Stimulated activated CD4-positive, alpha-beta T cell treated with anti-CD3 and anti-CD28 coated beads, Interleukin-4, amount 100 ng/mL, for 4 hours (primary cell): ENCODE measurements at places on chromosomes 12 and 14.

- DNase-seq: peak; percentile 40
Measured at GRCh38 chr12:27332714-27333402, at the start of gene BMAL2. TSS of gene BMAL2 (plus strand) at chr12:27332836. CDS start at chr12:27333073, 237 bp downstream.

GRCh38 chr12:107560899-107561285 is 124.7 kb upstream of the PWP1 start:
- DNase-seq: no peak

GRCh38 chr12:25781232-25781631 is 177.2 kb upstream of the RASSF8 start:
- no peak for DNase-seq

DNA sequence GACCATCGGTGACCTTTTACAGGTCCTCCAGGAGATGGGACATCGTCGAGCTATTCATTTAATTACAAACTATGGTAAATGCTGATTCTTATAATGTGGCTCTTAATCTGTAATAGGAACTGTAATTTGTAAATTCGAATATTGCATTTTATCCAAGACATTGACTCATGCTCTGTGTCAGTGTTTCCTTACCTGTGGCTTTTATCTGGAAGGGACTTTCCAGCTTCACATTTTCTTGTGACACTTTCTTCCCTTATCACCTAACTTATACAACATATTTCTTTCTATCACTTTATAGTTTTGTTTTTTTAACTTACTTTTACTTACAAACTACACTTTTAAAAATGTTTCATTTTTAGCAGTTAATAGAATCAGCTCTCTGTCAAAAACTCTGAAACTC is 14.8 kb downstream of the IRAK3 start:
- DNase-seq: no peak

- DNase-seq: peak; percentile 22
Measured at GRCh38 chr12:6699989-6700645, 498 bp downstream of the PIANP start.

- DNase-seq: no peak
Measured at GRCh38 chr12:57235017-57235727, 5.7 kb downstream of the SHMT2 start.

- DNase-seq: no peak
Measured at GRCh38 chr14:94571950-94572349, 9.3 kb upstream of the SERPINA5 start.

- DNase-seq: no peak
Measured at GRCh38 chr14:75711796-75712211, 50.8 kb downstream of the TTLL5 start.

- DNase-seq: no peak
Measured at GRCh38 chr12:89574736-89575208, 48.9 kb upstream of the POC1B start.

DNA sequence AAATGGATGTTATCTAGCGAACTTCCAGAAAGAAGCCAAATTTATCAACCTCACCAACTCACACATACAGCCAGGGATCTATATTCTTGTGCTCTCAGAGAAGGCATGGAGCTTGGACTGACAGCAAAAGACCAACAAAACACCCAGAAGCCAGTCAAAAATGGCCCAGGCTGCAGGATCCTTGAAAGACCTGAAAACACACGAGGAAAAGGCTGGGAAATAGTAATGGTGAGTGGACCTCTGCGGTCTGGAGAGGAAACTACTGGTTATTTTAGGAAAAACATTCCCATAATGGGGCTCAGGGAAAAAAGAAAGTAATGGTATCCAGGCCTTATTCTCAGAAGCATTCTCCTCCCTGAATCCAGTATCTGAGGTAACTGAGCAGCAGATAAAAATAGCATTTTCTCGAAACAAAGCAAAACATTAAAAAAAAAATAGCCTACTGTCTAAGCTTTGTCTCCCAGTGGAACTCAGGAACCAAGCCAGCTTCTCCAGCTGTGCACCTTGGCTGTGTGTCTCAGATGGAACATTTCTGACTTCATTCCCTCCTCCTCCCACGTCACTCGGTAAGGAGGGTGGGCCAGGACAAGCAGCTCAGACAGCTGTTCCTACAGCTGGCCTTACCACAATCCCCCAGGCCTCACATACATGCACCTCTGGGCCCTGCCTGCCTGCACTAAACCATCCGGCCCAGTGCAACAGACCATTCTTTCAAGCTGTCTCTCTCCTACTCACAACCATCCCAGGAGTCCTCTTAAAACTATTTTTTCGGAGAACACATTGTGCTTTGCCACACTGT is 249.9 kb downstream of the DAD1 start:
- no peak for DNase-seq

GRCh38 chr14:100665511-100666032 is 61.1 kb upstream of the DLK1 start:
- DNase-seq: no peak

GRCh38 chr14:92308716-92309115 is 14.2 kb upstream of the SLC24A4 start:
- no peak for DNase-seq

DNA sequence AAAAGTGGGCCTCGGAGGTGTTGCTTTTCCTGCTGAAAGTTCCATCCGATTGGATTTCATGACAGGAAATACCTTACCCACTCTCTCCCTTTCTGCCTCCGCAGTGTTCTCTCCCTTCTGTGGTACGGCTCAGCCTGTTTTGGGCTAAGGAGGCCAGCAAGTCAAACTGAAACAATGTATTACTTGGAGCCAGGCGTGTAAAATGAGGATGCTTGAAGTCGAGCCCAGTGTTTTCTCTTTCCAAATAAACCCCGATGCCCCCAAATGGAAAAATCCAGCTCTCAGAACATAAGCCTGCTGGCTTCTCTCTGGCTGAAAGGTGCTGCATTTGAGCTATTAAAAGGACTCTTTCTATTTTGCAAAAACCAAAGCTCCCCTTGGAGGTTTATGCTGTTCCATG is 124.7 kb downstream of the ZNF664 start:
- DNase-seq: no peak

DNA sequence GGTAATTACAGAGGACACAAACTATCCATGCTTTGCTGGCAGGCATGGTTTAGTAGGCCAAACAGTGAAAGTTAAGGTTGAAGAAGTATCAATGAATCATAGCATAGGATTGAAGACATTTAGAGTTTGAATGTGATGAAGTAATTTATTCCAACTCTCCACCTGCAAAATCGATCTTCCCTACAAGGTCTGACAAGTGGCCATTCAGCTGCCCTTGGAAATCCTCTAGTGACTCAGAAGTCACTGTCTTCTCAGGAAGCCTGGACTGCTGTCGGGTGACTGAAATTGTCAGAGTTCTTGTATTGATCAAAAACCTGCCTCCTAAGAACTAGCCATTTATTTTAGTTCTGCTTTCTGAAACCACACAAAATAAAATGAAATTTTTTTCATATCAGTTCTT is 17.7 kb upstream of the STXBP6 start:
- no peak for DNase-seq

DNA sequence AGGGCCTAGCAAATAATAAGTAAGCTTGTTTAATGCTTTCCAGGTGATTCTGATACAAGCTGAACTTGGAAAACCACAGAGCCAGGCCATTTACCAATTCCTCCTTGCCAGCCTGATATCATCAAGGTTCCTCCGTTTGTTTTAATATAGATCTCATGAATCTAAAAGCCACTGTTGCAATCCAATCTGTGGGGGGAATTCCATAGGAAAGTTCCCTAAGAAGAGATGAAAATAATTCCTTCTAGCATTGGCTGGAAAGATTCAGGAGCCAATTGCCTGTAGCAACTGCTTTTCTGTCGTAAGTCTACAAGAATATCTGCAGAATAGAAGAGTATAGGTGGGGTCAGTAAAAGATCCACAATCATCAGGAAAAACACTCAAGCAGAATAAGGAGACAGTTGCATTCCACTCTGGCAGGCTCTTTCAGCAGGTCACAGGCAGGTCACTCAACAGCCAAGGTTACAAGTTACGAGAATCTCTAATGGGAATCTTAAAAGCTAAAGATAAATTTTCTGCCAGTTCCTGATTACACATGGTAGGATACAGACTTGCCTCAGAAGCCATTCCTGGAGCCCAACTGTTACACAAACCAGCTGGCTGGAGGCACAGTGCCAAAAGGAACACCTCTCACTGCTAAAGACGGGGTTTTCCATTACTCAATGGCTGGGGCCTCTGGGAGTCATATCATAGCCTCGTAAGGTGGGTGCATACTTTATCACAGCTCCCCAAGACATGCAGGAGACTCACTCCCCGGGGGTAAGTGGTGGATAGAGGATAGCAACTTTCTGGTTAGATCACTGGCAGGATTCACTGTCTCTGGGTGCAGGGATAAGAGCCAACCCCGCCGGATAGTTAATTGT is 43.6 kb downstream of the FGD6 start:
- DNase-seq: no peak

DNA sequence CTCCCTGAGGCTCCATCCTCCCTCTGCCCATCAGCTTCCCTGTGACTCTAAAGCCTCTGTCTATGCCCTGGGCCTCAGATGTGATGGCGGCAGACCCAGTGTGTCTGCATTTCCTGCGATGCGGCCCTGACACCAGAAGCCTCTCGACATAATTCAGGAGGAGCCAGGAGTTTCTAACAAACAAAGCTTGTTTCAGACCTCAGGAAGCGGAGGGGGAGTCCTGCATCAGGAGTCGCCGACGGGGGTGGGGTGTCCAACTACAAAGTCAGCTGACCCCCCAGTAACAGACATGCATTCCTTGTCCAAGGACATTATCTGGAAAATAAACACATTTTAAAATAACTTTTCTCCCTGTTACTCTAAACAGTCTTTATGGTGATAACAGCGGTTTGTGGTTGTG is 167.5 kb downstream of the DPF3 start:
- DNase-seq: no peak

DNA sequence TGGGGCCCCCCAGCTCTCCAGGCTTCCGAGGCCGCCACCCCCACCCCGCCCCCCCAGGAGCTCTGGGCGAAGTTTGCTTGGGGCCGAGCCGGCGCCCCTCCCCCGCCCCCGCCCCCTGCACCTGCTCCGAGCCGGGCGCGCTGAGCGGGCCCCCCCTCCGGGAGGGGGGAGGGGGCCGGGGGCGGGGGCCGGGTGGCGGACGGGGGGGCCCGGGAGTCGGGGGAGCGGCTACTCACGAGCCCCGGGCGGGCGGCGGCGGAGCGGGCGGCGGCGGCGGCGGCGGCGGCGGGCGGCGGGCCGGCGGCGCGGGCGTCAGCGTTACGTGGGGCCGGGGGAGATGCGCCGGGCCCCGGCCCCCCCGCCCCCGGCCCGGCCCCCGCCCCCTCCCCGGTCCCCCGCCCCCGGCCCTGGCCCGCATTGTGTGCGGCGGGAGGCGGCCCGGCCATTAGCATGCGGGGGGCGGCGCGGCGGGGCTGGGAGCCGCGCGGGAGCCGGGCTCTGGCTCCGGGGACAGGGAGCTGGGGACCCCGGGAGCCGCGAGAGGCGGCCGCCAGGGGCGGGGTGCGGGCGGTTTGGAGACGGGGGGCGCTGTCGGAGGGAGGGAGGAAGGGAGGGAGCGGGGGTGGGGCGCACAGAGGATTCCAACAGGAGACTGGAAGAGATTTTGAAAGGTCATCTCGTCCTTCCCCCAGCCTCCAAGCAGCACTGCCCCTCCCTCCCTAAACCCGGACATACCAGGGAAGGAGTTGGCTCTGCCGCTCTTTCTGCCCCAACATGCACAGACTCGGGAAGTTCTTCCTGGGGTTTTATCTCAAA is at the start of gene ZNF219:
TSS of gene ZNF219 (minus strand) at position 580 of the 816 bp plus-strand sequence. CDS start 5,064 bp downstream, outside the sequence.
- peak; percentile 21 for DNase-seq

DNA sequence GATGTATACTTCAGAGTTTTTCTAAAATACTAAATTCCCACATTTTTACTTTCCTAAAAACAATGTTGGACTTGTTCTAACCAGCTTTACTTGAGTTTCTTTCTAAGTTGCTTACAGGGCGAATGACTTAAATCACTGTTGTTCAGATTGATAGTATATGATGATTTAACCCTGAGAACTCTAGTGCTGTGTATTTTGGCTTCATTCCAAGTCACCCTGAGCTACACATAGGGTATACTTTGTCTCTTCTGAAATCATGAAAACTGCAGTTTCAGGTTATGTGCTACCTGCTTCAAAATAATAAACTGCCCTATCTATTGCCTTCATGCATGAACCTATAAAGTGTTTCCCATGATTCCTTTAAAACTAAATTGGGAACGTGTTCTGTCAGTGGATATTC is 162.5 kb upstream of the PDE3A start:
- DNase-seq: no peak

DNA sequence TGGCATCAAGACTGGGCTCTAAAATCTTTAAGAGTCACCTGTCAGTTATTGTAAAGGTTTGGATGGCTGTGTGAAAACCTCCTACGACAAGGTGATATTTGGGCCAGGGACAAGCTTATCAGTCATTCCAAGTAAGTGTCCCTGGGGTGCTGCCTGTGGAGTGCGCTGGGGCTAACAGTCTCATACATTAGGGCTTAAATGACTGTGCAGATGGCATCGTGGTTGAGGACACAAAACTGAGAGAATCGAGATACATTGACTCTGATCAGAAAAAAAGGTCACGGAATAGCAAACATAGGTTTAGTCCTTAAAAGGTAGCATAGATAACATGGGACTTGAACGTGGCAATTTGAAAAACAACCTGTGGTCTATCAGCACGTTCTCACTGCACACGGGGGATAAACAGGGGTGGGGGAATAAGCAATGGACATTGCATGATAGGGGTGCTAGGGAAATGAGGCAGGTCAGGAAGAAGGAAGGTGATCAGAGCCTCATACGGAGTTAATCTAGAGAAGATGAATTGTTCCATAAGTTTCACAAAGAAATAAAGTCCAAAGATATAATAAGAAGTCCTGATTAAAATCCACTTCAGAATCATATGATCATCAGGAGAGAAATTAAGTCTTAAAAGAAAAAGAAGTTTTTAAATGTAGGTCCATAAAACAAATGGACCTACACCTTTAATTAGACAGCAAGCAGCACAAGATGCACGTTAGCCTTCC is 100.3 kb downstream of the DAD1 start:
- DNase-seq: no peak

GRCh38 chr14:94050231-94050880 is 24.2 kb downstream of the OTUB2 start:
- DNase-seq: no peak

- no peak for DNase-seq
Measured at GRCh38 chr14:31275731-31276130, 68.1 kb upstream of the HECTD1 start.

- DNase-seq: no peak
Measured at GRCh38 chr14:32330351-32331111, 1.4 kb downstream of the AKAP6 start.

- DNase-seq: no peak
Measured at GRCh38 chr12:84637926-84638325, 274.7 kb downstream of the SLC6A15 start.

DNA sequence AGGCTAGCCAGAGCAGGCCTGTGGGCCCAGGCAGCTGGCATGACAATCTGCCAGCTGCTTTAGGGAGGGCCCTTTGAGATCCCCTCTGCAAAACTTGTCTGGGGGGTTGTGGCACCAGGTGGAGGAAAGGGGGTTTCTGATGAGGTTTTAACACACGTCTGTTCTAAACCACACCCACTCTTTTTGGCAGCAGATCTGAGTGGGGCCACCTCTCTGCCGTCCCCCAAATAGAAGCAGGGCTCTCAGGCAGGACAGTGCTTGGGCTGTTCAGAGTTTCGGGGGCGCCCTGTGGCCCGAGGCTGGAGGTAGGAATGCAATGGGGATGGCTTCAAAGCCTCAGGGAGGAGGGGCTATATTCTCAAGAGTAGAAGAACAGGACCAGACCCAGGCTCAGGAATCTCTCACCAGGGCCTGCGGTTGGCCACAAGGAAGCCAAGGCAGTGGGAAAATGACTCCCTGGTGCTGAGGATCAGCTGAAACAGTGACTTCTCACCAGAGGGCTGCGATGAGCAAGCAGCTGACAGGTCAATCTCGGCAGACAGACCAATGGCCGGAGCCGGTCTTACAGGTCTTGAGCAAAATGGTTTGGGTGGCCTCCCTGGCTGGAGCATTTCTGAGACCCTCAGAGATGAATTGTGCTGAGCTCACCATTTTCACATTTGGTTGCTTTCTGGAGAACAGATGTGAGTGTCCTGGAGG is 1.5 kb upstream of the KRT5 start:
- DNase-seq: no peak
